ENCODE measurements at places on chromosomes 3 and 15.

GRCh38 chr3:177789500-177789899, 592.2 kb upstream of the TBL1XR1 start:
- no peak for DNase-seq

- DNase-seq: no peak
These were observed 55.3 kb downstream of the MEIS2 start for GRCh38 chr15:37044915-37045648.

- DNase-seq: peak; percentile 17
These were observed 120.9 kb upstream of the ZBED2 start for GRCh38 chr3:111715911-111716523.

- DNase-seq: no peak
These were observed 120.3 kb downstream of the ASB7 start for GRCh38 chr15:100722551-100723314.

DNA sequence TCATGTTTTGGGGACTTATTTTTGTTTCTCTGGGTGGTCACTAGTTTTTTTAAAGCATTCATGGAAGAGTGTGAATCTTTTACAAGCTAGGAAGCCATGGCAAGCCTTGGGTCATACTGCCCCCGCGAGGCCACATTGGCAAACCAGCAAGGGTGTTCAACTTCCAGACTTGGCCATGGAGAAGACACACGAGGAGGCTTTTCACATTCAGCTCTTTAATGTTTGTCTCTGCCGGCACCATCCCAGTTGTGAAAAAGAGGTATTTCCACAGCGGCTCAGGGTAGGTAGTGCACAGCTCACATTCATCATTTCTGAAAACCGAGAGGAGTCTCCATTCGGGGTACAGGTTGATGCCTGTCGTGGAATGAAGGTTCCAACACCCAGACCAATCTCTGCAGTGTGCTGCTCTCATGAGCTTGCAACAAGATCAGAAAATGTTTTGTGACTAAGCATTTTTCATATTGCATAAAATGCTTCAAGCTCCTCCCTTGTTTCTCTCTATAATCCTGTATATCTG, 7.7 kb downstream of the CCR5 start:
- peak; percentile 40 for DNase-seq

DNA sequence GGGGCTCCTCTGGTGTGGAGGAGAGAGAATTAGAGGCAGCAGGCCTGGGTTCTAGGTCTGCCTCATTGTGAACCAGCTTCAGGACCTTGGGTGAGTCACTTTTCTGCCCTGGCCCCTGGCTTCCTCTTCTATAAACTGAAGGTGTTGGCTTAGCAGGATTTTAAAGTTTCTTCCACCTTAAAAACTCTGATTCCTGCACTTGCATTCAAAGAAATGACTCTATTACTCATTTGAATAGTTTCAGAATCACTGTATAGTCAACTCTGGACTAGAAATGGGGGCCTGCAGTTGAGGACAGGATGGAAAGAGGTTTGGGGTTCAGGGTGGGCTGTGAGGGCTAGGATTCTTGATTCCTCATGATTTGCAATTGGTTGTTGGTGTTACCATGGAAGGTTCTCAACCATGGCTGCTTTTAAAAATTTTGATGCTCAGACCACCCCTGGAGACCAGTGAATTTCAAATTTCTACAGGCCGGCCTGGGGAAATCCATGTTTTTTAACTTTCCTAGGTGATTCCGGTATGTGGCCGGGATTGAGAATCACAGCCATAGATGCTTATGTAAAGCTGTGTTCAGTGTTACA, 19.9 kb downstream of the SMAD3 start:
- no peak for DNase-seq

DNA sequence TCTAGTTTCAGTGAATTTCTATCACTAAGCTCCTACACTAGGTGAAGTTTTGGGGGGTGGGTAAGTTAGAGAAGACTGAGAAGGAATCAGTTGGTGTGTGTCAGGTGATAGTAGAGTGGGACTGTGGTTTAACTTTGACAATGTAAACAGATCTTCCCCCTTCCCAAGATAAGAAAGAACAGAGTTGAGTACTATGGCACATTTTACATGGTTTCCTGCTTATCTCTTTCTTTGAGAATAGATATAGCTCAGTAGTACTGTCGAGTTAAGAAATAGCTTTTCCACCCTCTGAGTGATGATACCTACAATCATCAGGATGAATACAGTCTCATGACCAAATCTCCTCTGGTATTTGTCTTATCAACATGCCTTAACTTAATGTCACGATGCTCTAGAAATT, 42.8 kb downstream of the GAP43 start:
- DNase-seq: no peak

- DNase-seq: no peak
These were observed 2.0 kb downstream of the LYSMD2 start for GRCh38 chr15:51735228-51736010.

- DNase-seq: no peak
These were observed 38.1 kb upstream of the LEKR1 start for GRCh38 chr3:156787926-156788663.

DNA sequence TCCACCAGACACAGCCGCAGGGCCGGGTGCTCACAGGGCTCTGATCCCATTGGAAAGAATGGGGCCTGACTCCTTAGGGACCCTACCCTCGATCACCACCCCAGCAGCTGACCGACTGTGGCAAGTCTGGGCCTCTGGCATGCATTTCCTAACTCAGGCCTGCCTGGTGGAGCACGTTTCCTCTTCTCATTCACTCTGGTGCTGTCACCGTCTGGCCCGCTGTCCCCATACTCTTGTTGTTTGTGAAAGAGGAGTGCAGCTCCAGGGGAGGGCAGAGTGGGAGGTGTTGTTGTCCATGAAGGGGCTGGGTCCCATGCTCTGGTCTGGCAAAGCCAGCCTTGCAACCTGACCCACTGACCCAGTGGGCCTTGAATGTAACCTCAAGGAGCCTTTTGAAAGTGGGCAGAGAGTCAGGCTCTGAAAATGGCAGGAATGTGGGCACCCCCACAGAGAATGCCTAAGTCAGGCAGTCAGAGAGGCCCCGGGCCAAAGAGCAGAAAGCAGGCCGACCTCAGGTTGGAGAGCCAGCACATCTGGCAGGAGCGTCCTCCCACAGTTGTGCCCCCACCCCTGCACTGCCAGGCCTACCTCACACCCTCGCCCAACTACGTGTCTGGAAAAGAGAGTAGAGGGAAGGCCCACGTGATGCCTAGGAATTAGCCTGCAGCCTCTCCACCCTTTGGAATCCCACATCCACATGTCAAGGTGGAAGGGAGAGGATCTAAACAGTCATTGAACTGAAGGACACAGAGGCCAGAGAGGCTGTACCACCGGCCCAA, 10.9 kb downstream of the SEMA7A start:
- no peak for DNase-seq

GRCh38 chr15:52114261-52115055, 1.9 kb upstream of the BCL2L10 start:
- no peak for DNase-seq

GRCh38 chr3:42652251-42652610, 1.3 kb upstream of the ZBTB47 start:
- no peak for DNase-seq

DNA sequence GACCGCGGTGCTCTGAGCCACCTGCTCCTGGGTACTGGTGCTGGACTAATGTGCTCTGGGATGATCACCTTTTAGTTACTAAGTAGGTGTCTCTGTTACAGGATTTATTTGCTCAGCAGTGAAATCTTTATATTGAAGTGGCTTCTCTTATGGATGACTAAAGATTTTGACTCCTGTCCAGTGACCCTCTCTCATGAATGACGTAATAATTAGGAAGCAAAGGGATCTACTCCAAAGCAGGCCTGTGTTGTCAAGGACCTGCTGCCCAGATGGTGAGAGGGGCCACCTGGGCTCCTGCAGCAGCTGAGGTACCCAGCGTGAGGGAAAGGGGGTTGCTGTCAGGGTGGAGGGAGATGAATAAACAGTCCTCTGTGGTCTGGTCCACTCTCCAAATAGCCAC, 263.6 kb downstream of the GABRG3 start:
- no peak for DNase-seq

DNA sequence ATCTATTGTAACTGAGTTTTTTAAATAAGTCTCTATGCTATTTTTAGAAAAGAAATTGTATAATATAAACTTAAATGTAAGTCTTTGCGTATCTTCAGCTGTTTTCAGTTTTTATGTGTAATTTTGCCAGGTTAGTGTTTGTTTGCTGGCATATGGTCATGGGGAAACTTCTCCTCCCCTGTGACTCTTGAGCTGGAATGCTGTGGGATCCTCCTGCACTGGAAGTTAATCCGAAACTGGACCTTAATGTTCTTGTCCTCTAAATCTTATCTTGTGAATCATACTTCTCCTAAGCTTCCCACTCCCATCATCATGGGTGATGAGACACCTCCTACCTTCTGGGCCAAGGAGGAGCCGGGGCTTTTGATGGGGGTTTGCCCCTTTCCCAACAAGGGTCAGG, 52.4 kb upstream of the CHST2 start:
- DNase-seq: no peak

- no peak for DNase-seq
These were observed 17.2 kb downstream of the SEC22A start for GRCh38 chr3:123218990-123219389.

DNA sequence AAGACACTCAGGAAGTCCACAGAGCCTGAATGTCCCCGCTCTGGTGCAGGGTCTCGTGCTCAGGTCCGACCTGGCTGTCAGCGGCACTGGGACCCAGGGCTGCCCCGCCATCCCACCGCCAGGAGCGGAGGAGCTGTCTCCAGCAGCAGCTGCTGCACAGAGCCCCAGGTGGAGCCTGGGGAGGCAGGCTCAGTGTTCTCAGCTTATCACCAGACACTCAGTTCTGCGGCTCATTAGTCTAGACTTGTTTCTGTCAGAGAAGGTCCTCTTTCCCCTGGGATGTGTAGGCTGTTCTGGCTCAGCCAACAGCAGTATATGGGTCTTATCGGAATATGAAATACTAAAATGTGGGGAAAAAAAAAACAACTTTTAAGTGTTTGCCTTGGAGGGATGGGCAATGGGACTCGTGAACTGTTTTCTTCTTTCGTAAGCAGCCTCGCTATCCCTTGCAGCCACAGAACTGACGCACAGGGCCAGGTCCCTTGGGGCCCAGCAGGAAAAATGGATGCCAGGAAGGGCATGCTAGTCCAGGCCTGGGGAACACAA, 75.9 kb downstream of the KLF13 start:
- no peak for DNase-seq

GRCh38 chr15:30044377-30044776, 38.4 kb upstream of the GOLGA8J start:
- no peak for DNase-seq

DNA sequence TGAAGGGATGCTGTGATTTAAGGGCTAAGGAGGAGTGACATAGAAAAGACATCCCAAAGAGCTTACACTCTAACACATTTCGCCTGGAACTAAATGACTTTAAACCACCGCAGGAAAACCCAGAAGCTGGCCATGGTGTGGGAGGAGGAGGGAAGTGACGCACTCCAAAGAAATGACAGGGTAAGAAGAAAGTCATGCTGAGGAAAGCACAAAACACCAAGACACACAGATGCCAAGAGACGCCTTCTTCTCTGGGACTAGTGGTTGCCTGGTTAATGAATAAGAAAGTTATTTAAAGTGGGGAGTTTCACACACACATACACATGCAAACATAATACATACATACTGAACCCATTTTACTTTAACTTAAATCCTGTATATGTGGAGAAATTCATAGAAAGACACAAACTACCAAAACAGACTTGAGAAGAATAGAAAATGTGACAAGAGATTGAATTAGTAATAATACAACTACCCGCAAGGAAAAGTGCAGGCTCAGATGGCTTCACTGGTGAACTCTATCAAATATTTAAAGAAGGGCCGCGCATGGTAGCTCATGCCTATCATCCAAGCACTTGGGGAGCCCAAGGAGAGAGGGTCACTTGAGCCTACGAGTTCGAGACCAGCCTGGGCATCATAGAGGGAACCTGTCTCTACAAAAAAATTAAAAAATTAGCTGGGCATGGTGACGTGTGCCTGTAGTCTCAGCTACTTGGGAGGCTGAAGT, 125.5 kb downstream of the NSMCE3 start:
- no peak for DNase-seq

DNA sequence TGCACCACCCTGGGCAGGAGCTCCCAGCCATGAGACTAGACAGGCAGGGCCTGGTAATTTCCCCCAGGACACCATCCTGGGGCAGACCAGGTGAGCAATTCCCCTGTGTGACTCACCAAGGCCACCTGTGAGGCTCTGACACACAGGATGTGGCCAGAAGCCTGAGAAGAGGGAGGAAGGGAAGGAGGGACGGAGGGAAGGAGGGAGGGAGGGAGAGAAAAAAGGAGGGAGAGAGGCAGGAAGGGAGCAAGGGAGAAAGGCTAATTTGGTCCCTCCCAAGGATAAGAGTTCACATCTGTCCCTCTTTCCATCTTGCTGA, 25.9 kb downstream of the WNT7A start:
- no peak for DNase-seq

- no peak for DNase-seq
These were observed 31.4 kb upstream of the POU1F1 start for GRCh38 chr3:87307805-87308204.

GRCh38 chr3:65878831-65879230, 159.9 kb downstream of the MAGI1 start:
- DNase-seq: no peak

GRCh38 chr3:59300733-59301132, 250.9 kb upstream of the CFAP20DC start:
- no peak for DNase-seq

GRCh38 chr15:69410248-69410874, 3.8 kb upstream of the KIF23 start:
- no peak for DNase-seq

- DNase-seq: no peak
These were observed 29.5 kb downstream of the RAD54L2 start for GRCh38 chr3:51568036-51568435.

DNA sequence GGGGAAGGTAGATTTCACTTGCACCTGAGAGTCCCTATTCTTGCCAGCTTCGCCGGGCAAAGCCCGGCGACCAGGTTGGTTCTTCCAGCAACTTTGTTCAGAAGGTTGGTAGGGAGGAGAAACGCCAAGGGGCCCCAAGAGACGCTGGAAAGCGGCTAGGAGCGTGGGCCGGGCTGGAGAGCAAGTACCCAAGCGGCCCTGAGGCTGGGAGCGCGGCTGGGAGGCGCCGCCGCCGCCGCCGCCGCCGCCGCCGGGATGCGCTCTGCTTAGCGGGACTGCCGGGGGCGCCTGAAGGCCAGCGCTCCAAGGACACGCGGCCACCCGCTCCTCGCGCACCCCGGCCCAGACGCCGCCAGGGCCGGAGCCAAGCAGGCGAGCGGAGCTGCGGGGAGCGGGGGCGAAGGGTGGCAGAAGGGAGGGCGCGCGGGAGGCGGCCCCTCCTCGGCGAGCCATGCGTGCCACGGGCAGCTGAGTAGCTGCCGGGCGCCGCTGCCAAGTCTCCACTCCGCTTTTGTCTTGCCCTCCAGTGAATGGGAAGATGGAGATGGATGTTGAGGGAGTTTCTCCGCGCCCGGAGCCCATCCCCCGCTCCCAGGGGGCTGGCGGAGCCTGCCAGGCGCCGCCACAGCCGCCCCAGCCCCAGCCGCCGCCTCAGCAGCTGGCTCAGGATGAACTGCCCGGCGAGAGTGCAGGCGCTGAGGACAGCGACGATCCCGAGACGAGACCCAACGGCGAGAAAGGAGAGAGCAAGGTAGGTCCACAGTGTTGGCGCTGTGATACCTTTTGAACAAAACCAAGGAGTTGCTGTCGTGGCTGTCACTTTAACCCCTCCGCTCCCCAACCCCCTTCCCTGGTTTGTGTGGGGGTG, 227.4 kb upstream of the AZI2 start:
- no peak for DNase-seq
